ENCODE measurements at places on chromosomes 6 and 20.
A peak's percentile ranks its signal among the peaks of the same experiment; 100 is the strongest.

DNA sequence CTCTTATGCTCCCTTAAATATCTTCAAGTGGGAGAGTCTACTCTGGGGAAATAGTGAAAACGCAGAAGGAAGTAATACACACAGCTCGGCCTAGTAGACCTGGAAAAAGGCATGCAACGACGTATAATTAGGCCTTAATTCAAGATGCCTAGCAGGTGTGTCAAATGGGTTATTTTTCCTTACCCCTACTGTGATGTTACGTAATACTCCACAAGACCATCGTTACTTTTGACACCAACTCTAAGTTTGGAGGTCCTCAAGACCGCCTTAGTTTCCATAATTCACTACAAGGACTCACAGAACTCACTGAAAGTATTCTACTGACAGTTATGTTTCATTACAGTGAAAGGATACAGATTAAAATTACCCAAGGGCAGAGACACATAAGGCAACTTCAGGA, 1024.3 kb upstream of the MAP3K7 start:
- no peak for DNase-seq

GRCh38 chr6:2038092-2038491, 207.3 kb downstream of the GMDS start:
- DNase-seq, result no peak

GRCh38 chr20:48459722-48460395, 367.9 kb downstream of the PREX1 start:
- DNase-seq, result peak; percentile 10

- DNase-seq, result no peak
Observed at GRCh38 chr20:58688840-58689239, 3.8 kb upstream of the NPEPL1 start.

GRCh38 chr6:168783720-168784119, 342.7 kb downstream of the SMOC2 start:
- DNase-seq, result no peak

GRCh38 chr20:6590891-6591637, 176.4 kb upstream of the BMP2 start:
- no peak for DNase-seq

GRCh38 chr20:12270863-12271262, 353.2 kb downstream of the BTBD3 start:
- no peak for DNase-seq

- DNase-seq, result no peak
Observed at GRCh38 chr6:126907996-126908395, 210.5 kb upstream of the RSPO3 start.

GRCh38 chr6:41135062-41135832, 18.9 kb downstream of the TREML1 start:
- no peak for DNase-seq

GRCh38 chr20:35912881-35913280, 41.4 kb downstream of the SCAND1 start:
- DNase-seq, result no peak

DNA sequence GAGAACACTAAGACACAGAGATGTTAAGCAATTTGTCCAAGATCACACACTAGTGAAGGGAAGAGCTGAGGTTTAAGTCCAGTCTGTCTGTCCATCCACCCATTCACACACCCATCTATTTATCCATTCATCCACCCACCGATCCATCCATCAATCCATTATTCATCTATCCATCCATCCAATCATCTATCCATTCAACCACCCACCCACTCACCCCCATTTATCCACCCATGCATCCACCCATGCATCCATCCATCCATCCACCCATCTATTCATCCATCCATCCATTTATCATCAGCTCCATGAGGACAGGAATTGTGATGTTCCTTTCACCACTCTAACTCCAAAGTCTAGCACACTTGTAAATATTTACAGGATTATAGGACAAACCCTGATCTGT, 242.3 kb upstream of the PMEPA1 start:
- no peak for DNase-seq

DNA sequence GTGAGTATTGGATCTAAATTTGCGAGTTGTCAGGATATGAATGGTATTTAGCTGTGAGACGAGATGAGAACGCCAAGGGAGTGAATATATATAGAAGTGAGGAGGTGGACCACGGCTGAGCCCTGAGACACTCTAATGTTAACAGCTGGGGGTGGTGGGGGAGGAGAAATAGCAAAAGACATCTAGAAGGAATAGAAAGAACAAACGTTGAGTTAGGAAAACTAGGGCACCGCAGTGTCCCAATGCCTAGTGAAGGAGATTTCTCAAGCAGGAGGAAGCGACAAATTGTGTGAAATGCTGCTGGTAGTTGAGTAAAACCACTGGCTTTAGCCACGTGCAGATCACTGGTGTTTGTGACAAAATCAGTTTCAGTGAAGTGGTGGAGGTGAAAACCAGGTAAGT, 56.9 kb downstream of the CD164 start:
- no peak for DNase-seq

- DNase-seq, result no peak
Observed at GRCh38 chr6:56055081-56055704, 179.8 kb upstream of the BMP5 start.

GRCh38 chr6:134425513-134425912, 107.6 kb upstream of the SGK1 start:
- no peak for DNase-seq

DNA sequence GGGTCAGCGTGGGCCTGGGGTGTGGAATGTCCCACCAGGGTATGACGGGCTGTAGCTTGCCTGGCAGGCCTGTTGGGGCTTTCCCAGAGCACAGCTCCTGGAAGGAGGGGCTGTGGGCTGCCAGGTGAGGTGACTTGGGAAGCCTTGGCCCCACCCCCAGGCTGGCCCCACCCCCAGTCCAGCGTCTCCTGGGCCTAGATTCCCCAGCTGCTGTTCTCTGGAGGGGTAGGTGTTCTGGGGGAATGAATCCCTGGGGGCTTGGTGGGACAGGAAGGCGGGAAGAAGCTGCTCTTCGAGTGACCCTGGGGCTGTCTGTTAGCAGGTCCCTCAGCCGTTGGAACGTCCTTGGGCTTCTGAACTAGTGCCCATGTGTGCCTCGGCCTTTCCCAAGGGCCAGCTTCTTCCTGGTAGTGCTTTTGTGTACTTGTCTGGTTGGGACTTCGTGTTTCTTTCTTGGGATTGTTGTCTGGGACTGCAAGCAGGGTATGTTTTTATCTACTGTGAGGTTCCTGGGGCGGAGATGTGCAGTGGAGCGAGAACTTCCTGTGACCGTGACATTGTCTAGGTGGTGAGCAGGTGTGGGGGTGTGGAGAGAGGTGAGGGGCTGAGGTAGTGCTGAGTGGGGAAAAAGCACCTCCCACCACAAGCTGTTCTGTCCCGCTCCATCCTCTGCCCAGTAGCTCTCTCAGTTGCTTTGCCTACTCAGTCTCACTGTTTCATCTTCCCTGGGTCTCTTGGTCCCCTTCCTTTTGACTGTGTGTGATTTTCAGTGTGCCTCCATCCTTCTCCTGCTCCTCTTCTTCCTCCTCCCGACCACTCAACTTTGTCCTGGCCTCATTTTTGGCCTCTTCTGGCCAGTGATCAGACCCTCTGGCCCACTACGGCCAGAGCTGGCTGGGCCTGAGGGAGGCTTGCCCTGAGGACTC, 1.3 kb upstream of the DDR1 start:
- DNase-seq, result no peak

DNA sequence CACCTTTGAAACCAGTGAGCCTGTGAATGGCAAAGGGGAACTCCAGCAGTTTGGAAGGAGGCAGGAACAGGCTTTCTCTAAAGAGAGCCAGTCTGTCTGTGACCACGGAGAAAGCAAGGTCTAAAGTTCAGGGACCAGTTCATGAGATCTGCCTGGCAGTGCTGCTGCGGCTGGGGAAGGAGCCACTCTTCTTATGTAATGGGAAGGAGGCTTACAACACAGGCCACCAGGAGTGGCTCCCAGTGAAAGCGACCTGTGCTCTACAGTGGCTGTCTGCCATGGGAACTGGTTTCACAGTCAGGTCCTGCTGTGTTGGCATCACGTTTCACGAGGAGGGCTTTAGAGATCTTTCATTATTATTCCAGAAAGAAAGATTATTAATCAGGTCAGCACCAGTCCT, 291.9 kb upstream of the PRDM1 start:
- no peak for DNase-seq

- DNase-seq, result no peak
Observed at GRCh38 chr6:84772428-84773132, 8.2 kb upstream of the TBX18 start.

DNA sequence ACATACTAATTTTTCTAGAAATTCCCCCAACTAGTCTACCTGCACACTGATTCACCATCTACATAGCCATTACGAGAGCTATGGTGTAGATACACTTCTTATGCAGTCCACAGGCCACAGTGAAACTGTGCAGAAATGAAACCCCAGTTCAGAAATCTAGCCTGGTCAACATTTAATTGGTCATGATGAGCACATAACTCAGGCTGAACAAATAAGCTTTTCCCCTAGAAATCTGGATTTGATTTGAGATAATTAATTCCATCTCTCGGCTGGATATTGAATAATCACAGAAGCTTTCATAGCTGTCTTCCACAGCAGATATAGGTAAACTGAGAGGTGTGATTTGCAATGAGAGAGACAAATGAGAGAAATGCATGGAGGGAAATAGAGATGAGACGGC, 22.6 kb upstream of the TINAG start:
- DNase-seq, result no peak

- DNase-seq, result no peak
Observed at GRCh38 chr6:89575562-89575960, 63.0 kb downstream of the LYRM2 start.

DNA sequence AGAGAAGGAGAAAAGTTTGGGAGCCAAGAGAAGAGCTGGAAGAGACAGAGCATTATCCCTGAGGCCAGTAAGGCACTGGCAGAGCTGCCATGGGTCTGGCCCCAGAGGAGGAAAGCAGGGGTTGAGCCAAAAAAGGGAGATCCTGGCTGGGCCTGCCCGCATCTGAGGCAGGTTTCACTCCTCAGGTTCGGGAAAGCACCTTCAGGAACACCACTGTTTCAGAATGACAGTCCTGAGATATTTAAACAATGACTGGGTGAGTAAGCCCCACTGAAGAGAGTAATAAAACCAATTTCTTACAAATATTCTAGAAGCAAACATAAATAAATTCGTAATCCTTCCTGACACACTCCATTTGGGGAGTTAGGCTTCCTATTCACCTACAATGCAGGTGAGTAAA, 152.2 kb downstream of the BACH2 start:
- no peak for DNase-seq

DNA sequence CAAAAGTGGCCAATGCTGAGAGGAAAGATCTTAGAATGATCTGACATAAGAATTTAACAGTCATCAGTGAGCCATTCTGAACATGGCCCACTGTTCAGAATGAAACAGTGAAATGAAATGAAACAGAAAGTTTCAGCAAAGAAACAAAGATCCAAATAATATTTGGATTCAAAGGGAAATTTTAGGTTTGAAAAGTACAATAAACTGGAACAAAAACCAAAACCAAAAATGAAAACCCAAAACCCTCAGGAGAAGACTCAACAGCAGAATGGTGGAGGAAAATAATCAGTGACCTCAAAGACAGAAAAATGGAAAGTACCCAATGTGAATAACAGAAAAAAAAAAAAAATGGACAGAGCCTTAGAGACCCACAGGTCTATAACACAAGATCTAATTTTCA, 66.1 kb upstream of the EMILIN3 start:
- DNase-seq, result no peak

Data from renal pelvis (tissue), 12 donors.